ENCODE measurements at places on chromosomes 16 and 17. TPM values are rescaled to one million over a fixed set of nuclear protein-coding genes. Genes with fewer than 3 reads are reported as not detected.

DNA sequence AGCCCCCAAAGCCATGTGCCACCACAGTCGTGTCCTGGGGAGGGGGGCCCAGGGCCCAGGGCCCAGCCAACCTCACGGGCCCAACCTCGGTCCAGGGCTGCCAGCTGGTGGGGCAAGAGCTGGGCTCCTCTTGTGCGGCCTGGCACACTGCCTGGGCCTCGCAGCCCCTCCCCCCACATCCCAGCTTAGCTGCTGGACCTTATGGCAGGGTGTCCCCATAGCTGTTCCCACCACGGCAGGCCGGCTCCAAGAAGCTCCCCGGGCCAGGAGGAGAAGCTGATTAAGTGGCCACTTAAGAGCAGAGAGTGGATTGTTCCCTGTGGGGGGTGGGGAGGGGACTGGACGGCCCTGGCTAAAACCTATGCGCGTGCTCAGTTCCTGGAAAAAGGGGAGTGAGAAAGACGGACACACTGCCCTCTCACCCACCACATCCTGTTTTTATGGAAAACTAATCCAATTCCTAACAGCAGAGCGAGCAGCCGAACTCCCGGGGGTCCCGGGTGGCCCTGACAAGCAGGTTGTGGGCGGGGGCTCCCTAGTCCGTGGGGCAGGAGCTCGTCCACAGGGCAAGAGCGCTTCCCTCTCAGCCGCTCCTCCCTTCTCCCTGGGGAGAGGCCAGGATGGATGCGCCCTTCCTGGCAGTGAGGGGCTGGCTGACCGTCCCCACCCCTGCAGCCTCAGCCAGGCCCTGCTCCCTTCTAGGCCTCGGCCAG is 16.8 kb downstream of the PIEZO1 start:
- no peaks in the 10 kb centered on the region for H3K36me3 ChIP-seq
- no peaks in the 10 kb centered on the region for H3K27me3 ChIP-seq
- no peak overlapping the region for H3K4me3 ChIP-seq

DNA sequence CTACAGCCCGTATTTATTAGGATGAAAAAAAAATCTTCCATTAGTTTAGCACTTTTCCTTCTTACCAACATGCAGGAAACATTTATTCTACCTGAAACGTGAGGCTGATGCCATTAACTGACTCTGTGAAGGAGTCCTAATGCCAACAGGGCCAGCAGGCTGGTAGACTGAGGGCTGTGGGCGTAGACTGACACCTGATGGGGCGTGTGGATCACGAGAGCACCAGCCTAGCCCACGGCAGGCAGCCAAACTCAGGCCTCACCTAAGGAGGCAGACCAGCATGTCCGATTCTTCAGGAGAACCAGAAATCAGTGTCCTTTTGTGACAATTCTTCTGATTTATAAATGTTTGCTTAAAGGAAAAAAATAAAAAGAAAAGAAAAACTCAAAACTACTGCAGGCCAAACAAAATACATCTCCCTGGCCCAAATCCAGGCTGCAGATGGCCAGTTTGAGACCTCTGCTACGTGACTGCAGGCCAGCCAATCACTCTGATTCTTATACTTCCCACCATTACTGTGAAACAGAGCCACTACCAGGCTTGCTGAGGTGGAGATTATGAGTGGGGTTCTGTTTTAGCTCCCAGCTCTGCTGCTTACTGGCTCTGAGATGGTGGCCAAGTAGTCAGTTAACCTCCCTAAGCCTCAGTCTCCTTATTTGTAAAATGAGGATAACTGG is 66.5 kb downstream of the GNAO1 start:
- DNase-seq: no peak
- no peak overlapping the region for H3K4me3 ChIP-seq
- H3K4me1 ChIP-seq: peaks cover 24% of the 10 kb centered on the region
- H3K36me3 ChIP-seq: no peaks in the 10 kb centered on the region
- H3K27ac ChIP-seq: no peak overlapping the region

DNA sequence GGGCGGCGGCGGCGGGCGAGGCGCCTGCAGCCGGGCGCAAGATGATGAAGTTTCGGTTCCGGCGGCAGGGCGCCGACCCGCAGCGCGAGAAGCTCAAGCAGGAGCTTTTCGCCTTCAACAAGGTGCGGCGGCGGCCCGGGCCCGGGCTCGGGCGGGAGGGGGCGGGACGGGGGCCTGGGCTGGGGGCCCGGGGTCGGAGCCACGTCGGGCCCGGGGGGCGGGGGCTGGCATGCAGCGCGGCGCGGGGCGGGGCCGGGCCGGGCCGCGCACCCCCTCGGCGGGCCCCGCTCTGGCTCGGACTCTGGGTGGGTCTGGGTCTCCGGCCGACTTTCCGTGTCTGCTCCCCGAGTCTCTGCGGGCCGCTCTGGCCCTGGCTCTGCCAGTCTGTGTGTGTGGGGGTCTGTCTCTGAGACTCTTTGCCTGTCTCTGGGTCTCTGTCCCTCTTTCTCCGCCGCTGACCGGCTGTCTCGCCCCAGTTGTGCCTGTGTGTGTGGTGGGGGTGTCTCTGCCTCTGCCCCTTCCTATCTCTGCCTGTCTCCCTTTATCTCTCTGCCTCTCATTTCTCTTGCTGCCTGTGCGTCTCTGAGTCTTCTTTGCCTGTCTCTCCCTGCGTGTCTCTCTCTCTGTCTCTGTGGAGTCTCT is 328 bp downstream of the LLGL1 start:
- no peaks in the 10 kb centered on the region for H3K36me3 ChIP-seq
- H3K27me3 ChIP-seq: no peaks in the 10 kb centered on the region
- H3K4me3 ChIP-seq: peak overlapping the region; percentile 72

GRCh38 chr16:77899416-77899815 is 111.1 kb downstream of the VAT1L start:
- DNase-seq: no peak
- no peaks in the 10 kb centered on the region for H3K36me3 ChIP-seq
- no peak overlapping the region for H3K4me3 ChIP-seq
- H3K27me3 ChIP-seq: no peaks in the 10 kb centered on the region
- H3K27ac ChIP-seq: no peak overlapping the region

GRCh38 chr16:4936991-4937781 is at the start of gene PPL:
PPL (minus strand) TSS chr16:4937148; CDS start chr16:4937045, 103 bp downstream.
- no peaks in the 10 kb centered on the region for H3K36me3 ChIP-seq
- H3K4me3 ChIP-seq: no peak within 1 kb of the TSS
- no peak for DNase-seq
- H3K4me1 ChIP-seq: no peaks in the 10 kb centered on the region

DNA sequence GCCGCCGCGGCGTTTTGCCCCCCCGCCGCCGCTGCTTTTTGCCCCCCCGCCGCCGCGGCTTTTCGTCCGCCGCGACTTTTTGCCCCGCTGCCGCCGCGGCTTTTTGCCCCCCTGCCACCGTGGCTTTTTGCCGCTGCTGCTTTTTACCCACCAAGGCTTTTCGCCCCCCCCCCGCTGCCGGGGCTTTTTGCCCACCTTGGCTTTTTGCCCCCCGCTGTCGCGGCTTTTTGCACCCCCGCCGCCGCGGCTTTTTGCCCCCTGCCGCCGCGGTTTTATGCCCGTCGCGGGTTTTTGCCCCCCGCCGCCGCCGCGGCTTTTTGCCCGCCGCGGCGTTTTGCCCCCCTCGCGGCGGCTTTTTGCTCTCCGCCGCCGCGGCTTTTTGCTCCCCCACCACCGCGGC is 1343.0 kb downstream of the TP53TG3F start:
- H3K4me1 ChIP-seq: no peaks in the 10 kb centered on the region
- no peak for DNase-seq
- no peaks in the 10 kb centered on the region for H3K36me3 ChIP-seq
- H3K27me3 ChIP-seq: no peaks in the 10 kb centered on the region

Gene TMEM92
- not detected for total RNA-seq

Gene MYH1
- total RNA-seq: not detected

Gene ABCC12
- not detected for total RNA-seq

Gene FOXN1
- not detected for total RNA-seq
